NT2/D1 (cell line): ENCODE measurements at places on chromosomes 1 and 21.

GRCh38 chr1:177392336-177392735, 221.6 kb downstream of the BRINP2 start:
- DNase-seq, result no peak

- DNase-seq, result no peak
Measured at GRCh38 chr1:119653839-119654170, 5.7 kb upstream of the ZNF697 start.

DNA sequence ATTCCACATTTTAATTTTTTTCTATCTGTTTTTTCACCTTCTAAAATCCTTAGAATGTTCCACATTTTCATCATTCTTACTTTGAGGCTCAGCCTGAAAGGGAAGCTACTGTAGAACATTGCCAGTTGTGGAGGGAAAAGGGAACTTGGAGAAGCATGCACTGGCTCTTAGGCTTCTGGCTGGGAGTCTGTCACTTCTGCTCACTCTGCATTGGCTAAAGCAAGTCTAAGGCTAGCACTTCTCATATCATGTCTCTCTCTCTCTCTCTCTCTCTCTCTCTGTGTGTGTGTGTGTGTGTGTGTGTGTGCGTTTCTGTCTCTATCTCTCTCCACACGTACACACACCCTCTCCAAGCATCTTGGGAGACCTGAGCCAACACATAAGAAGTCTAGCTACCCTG, 49.6 kb upstream of the ADAR start:
- no peak for DNase-seq

DNA sequence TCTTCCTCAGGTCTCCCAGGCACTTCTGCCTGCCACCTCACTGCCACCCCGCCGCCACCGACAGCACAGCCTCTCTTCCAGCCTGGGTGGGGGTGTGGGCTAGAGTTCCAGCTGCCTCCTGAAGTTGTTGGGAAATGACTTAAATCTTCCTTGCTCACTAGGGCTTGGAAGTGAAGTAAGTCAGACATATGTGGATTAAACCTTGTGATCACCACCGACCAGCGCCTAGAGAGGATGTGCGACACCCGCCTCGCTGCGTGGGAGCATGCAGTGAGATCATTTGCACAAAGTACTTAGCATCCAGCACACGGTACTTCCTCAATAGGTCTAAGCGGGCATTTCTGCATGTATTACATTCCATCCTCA, 71.4 kb upstream of the FAM20B start:
- no peak for DNase-seq

- DNase-seq, result no peak
Measured at GRCh38 chr1:152473887-152474537, 36.6 kb upstream of the LCE5A start.
